ENCODE measurements at places on chromosomes 7 and 10.

GRCh38 chr10:86545101-86545500 is 23.5 kb upstream of the WAPL start:
- DNase-seq: peak; percentile 30

- no peak for DNase-seq
Measured at GRCh38 chr7:29160080-29160479, 13.7 kb upstream of the CPVL start.

GRCh38 chr10:89414879-89415821 is 782 bp downstream of the IFIT5 start:
- peak; percentile 21 for DNase-seq

- no peak for DNase-seq
Measured at GRCh38 chr10:6199131-6199733, 3.5 kb upstream of the PFKFB3 start.

- DNase-seq: peak; percentile 24
Measured at GRCh38 chr7:95509199-95509598, 23.5 kb downstream of the ASB4 start.

GRCh38 chr10:81961451-81962184 is 86.6 kb downstream of the NRG3 start:
- no peak for DNase-seq

DNA sequence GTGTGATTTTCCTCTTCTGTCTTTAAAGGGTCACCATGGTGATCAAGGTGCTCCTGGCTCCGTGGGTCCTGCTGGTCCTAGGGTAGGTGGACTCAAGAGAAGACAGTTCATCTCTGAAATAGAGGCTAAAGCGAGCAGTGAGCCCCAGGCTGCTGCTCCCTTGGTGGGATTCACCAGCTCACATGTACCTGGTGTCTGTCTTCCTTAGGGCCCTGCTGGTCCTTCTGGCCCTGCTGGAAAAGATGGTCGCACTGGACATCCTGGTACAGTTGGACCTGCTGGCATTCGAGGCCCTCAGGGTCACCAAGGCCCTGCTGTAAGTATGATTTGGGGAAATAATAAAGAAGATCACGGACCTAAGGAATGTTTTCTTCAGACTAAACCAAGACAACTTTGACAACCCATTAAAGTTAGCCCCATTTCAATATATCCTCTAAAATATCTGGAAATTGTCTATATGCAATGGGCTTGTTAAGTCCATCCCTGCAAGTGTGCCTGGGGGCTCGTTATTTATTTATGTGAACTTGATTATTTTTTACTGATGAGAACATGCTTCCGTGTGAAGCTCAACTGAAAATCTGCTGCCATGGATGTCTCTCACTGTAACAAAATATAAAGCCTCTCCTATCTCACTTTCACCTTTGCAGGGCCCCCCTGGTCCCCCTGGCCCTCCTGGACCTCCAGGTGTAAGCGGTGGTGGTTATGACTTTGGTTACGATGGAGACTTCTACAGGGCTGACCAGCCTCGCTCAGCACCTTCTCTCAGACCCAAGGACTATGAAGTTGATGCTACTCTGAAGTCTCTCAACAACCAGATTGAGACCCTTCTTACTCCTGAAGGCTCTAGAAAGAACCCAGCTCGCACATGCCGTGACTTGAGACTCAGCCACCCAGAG is 32.5 kb downstream of the COL1A2 start:
- DNase-seq: no peak

GRCh38 chr7:103132995-103133688 is 15.8 kb downstream of the NAPEPLD start:
- no peak for DNase-seq

- DNase-seq: no peak
Measured at GRCh38 chr10:8365935-8366911, 311.7 kb downstream of the GATA3 start.

DNA sequence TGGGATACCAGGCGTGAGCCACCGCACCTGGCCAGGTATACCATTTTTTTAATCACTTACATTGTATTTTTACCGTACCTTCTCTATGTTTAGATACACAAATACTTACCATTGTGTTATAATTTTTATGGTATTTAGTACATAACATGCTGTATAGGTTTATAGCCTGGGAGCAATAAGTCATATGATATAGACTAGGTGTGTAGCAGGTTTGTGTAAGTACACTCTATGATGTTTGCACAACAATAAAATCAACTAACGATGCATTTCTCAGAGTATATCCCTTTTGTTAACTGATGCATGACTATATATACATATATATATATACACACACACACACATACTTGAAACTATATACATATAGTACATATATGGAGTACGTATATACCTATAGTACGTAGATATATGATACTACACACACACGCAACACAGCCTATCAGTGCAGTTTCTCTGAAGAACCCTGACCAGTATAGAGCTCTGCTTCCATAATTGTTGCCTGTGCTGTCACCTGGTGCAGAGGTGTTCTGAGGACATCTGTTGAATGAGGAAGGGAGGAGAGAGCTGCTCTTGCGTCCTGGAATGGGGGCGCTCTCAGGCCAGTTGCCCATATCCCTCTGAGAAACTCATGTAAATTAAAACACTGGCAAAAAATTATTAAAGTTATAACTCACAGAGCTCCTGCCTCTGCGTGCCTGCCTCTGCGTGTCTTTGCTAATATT is 315.3 kb downstream of the FGFR2 start:
- DNase-seq: peak; percentile 66

DNA sequence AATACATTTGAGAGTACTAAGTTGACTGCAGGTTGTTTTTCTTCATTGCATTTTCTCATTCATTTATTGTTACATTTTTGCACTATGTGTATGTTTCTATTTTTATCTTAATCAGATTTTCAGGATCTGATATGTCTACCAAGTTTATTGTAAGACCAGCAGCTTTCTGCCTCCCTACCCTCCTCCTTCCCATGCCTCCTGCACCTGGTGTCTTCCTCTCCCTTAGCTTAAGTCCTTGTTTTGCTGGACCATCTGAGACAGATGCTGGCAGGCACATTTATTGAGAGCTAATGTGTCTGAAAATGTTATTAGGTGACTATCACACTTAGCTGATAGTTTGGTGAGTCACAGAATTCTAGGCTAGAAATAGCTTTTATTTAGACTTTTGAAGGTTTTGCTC is 79.6 kb downstream of the ANLN start:
- no peak for DNase-seq

DNA sequence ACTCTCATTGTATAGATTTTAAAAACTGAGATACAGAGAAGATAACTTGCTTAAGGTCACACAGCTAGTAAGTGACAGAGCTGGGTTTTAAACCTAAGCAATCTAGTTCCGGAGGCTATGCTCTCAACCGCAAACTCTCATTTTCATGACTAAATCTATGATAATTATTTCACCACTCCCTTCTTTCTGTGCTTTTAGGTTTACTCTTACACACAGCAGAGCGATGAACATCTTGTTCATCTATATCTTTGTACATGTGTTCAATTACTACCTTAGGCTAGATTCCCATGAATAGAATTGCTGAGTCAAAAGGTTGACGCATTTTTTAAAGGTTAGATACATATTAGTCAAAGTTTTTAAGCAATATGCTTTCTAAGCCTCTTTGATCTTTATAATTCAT is 154.8 kb downstream of the CHN2 start:
- DNase-seq: no peak

- DNase-seq: no peak
Measured at GRCh38 chr10:128086003-128086863, 40.0 kb downstream of the MKI67 start.

- DNase-seq: no peak
Measured at GRCh38 chr10:102615361-102615760, 28.9 kb upstream of the TRIM8 start.

DNA sequence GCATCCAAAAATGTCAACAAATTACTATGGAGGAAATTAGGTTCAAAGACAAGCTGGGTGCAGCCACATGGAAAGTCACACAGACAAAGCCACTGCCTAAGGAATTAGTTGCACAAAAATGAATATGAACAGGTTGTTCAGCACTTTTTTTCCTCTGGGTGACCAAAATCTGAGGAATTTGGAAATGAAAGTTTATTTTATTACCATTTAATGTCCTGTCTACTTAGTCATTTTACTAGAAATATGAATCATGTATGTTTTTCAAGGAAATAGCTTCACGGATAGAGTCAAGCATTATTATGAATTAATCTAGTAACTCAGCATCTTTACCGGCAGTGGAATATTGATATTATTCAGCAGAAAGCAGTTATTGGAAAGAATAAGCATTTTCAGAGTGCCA is 106.3 kb downstream of the ANK3 start:
- no peak for DNase-seq

DNA sequence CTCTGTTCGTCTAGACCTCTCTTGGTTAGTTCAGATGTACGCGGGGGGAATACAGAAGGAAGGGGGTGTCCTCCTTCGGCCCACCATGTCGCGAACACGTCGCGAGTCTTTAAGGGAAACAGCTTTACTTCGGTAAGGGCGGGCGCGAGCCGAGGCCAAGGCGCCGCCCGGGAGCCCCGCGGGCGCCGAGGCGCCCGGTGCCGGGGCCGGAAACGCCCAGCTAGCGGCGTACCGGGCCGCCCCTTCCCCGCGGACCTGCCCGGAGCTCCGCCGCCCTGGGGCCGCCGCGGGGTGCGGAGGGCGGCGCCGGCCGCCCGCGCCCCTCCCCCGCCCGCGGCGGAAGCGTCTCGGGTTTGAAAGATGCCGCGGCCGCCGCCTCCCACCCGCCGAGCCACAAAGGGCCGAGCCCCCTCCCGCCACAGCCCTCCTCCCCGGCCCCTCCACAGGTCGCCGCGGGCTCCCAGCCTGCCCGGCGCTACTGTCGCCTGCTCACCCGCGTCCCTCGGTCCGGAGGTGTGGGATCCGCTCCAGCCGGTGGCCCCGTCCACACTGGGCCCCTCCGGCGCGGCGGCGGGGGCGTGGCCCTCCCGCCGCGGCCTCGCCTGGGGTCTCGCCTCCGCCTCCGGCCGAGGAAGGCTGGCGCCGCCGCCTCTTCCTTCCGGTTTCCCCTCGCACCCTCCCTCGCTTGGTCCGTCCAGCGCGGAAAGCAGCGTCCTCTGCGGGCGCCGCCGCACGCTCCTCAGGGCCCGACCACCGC is at the start of gene KBTBD2:
TSS of gene KBTBD2 (minus strand) at position 718 of the 757 bp plus-strand sequence. CDS start 12,156 bp downstream, outside the sequence.
- peak; percentile 82 for DNase-seq

DNA sequence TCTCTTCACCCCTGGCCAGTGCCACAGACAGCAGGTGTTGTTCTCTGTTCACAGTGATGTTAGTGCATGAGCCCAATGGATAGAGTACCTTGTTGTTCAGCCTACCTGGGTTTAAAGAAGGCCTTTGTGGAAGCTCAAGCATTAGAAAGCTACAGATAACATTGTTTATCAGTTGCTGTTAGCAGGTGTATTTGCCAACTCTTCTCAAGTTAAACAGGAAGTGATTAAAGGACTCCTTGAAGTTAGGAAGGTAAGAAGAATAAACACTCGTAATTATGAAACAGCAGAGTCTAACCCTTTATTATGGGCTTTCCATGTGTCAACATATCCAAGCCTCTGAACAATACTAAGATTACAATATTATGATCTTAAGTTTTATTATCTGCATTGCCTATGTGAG is 25.9 kb downstream of the RGR start:
- peak; percentile 97 for DNase-seq

GRCh38 chr10:131167036-131167860 is 144.3 kb downstream of the TCERG1L start:
- no peak for DNase-seq

DNA sequence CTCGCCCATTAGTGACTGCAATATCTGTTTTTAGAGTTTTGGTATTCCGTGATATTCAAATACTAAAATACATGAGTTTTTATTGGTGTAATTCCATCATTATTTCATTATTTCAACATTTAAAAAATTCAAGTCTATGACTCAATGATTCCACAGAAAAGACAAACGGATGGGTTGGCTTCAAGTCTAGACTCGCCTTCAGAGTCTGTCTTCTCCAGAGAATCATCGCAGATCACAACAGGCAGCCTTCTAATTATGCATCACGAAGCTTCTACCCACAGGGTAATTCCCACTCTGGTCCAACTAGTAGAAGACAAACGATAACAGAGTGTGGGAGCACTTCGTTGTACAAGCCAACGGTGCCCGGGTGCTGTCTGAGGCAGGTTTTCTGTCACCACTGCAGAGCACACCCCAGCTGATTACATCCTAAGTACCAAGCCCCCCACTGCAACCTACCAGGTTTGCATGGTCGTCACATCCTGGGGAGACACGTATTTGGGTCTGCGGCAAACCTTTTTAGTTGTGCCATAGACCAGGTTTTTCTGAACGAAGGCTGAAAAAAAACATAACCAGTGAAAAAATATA is 28.9 kb downstream of the PARP12 start:
- DNase-seq: no peak

GRCh38 chr7:106015381-106016218 is 52.5 kb downstream of the CDHR3 start:
- DNase-seq: no peak

- peak; percentile 16 for DNase-seq
Measured at GRCh38 chr7:73864981-73865711, 4.2 kb downstream of the TMEM270 start.

- DNase-seq: peak; percentile 26
Measured at GRCh38 chr7:151652111-151652510, 132.4 kb upstream of the RHEB start.

DNA sequence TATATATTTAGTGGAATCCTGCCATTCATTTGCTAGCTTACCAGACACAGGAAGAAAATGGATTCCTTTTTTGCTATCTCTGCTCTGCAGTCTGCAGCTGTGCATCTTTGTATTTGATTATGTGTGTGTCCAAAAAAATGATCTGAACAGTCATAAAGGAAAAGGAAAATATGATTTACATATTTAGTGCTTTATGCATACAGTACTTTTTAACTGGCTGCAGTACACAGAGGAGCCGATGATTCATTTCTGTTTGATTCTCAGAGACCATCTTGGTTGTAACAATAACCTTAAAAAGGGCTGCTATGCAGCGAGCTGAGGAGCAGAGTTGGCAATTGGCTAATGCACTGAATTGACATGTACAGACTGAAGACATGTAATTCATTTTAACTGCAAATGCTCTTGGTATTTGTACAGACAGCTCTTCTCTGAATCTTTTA is 151.3 kb upstream of the FZD1 start:
- no peak for DNase-seq

DNA sequence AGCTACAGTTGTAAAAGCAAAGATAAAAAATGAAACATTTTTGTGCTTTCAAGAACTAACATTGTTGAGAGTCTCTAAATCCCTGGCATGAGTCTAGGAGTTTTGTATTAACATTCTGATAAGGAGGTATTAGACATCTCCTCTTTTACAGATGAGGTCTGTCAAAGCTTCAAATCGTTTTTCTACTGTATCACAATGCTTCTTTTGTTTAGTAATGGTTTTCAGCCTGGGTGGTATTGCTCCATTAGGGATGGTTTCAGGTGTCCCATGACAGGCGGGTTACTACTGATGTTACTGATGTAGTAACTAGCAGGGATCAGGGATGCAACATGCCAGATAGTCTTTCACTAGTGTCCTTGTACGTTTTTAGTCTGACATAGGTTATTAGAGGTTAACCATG is 27.4 kb downstream of the STAM start:
- DNase-seq: no peak

GRCh38 chr7:157916946-157917640 is 580.3 kb downstream of the DNAJB6 start:
- DNase-seq: no peak

DNA sequence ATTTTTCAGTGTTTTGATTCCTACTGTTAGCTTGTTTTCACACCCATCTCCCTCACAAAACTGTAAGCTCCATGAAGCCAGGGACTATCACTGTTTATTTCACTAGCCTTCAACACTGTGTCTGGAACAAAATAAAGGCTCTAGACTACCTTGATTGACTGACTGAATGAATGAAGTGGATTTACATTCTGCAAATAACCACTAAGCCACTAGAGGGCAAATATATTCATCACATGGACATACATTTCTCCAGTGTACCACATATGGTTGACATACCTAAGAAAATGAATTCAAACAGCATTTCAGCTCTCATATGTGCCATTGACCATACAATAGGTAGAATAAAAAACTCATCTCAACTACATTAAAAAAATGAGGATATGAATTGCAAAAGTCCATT is 185.9 kb downstream of the RAB11FIP2 start:
- no peak for DNase-seq

Data from NCI-H510A treated with DMSO at 0.1 percent for 48 hours (cell line).